ENCODE measurements at places on chromosomes 12 and 14.

DNA sequence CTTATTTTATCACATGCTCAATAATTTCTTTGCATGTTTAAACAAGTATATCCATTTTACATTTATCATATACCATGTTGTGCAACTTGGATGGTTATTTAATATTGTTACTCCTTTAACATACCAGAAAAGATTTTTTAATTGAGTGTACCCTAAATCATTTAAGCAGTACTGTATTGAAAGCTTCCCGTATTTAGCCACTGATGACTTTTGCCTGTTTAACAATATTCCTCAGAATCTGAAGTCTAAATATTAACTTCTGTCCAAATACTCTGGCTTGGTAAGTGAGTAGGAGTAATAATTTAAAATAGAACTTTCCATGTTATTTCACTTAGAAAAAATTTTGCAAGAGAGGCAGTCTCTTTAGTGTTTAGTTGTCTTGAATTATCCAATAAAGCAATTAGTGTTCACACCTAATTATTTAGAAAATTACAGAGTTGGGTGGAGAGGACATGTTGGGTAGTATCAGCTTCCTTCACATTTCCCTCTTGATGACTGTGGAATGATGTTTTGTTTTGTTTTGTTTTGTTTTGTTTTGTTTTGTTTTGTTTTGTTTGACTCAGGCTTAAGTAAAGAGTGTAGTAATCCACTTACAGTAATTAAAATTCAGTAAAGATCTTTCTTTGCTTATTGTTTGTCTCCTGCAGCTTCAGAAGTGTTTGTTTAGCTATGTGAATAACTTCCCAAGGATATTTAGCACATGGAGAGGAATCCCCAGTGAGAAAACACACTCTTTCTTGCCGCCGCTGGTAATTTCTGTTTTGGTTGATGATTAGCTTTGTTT, 59.5 kb downstream of the DAAM1 start:
- DNase-seq = no peak

DNA sequence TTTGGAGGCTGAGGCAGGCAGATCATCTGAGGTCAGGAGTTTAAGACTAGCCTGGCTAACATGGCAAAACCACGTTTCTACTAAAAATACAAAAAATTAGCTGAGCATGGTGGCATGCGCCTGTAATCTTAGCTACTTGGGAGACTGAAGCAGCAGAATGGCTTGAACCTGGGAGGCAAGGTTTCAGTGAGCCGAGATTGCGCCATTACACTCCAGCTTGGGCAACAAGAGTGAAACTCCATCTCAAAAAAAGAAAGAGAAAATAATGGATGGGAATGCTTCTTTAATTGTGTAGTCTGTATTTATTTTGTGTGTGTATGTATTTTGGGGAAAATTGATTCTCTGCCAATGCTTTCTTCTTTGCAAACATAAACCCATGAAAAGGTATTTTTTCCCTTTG, 32.5 kb downstream of the SRGAP1 start:
- DNase-seq = no peak

- DNase-seq = no peak
These were observed 44.2 kb downstream of the LGMN start for GRCh38 chr14:92704036-92704804.

DNA sequence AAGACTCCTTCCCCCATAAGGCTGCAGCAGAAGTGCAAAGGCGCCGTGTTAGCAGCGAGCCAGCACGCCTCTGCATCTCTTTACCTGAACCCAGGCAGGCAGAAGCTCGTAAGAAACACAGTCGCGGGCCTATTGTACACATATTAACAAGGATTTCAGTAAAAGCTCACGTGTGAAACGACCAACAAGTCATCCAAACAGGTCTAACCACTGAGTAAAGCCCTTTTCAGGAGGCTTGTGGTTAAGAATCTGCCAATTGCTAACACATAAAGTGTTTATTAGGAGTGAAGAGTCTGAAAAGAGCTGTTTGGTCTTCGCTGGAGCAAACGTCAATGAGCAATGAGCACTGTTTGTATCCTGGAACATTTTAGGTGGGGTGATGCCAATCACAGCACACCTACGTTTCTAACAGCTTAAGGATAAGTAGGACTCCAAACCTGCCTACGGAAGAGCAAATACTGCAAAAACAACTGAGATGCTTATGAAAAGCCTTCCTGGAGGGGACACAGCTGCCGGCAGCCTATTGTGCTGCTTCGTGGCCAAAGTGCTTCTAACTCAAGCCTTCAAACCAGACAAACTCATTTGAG, 43.1 kb downstream of the PRKAB1 start:
- no peak for DNase-seq

GRCh38 chr12:53343969-53344368, 7.8 kb upstream of the SP7 start:
- DNase-seq = no peak

DNA sequence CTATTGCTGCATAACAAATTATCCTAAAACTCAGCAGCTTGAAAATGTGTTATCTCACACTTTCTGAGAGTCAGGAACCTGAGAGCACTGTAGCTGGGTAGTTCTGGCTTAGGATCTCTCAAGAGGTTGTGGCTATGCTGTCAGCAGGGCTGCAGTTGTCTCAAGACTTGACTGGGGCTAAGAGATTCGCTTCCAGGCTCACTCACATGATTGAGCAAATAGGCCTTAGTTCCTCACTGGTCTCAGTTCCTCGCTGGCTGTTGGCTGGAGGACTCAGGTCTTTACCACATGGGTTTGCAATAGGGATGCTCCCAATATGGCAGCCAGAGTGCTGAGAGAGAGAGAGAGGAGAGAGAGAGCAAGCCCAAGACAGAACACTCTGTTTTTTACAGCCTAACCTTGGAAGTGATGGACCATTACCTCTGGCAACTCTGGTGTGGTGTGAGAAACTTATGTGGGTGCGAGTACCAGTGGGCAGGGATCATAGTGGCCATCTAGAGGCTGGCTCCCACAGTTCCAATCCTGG, 15.9 kb upstream of the DHRS2 start:
- DNase-seq = no peak
